COR-L47 (cell line): ENCODE measurements at places on chromosomes 6 and 20.

GRCh38 chr20:38450412-38450975 is 15.4 kb upstream of the SNHG17 start:
- DNase-seq = no peak

- peak; percentile 18 for DNase-seq
These were observed 46.8 kb upstream of the SLCO4A1 start for GRCh38 chr20:62595491-62595890.

DNA sequence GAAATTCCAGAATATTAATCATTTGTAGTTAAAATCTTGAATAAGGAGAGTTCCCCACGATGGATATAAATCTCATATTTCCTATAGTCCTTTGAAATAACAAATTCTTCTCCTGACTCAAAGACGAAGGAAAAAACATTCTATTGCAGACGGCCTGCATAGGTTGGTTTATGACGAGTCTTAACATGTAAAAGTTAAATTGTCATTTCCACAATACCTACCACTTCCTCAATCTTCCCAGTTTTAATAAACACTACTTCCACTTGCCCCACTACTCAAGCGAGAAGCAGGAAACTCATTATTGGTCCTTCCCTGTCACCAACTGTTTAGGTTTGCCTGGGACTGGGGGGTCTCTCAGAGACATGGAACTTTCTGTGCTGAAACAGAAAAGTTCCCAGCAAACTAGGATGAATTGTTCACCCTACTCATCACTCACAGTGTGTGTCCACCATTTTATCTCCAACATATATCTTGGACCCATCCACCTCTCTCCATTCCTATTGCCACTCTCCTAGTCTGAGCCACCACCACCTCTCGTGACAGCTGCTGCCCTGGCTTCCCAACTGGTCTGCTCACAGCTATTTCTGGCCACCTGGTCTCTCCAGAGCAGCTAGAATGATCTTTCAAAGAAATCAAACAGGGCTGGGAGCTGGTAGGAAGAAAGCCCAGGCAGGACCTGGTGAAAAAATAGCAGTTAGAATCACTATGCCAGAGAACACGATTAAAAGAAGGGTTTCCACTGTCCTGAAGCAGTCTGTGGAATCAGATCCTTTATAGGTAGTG is 15.1 kb upstream of the ZSCAN9 start:
- DNase-seq = no peak

- no peak for DNase-seq
These were observed 93.9 kb upstream of the HS3ST5 start for GRCh38 chr6:114436691-114437090.

DNA sequence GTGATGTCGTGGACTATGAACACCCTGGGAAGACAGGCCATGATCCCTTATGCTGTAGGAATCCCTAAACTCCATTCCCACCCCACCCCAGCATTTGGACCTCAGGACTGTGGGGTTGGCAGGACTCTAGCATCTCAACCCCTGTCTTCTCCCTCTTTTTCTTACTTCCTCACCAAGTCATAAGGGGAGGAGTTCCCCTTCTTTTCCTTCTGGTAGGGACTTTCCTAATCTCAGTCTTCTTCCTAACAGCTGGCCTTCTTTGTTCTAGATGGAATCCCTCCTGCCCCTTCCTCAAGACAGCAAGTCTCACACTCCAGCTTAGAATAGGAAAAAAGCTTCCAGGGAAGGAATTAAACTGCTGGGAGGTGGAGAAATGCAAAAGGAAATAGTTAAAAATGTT is 2.3 kb upstream of the SIRPB2 start:
- DNase-seq = no peak

- DNase-seq = no peak
These were observed 28.9 kb downstream of the LAMA5 start for GRCh38 chr20:62338294-62338620.

DNA sequence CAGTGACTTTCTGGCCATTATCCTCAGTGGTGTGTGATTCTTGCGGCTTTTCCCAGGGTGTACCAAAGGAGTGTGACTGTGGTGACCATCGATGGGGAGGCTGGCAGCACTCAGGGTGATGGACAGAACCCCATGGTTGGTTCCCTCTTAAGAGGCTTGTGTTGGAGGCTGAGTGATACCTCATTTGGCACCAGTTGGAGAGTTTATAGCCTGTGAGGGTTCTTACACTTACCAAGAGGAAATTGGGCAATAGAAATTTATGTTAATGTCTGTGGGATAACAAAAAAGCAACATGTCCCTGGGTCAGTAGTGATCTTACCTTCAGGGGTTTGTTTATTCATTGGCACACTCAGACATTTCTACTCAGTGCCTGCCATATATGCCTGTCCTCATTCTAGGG is 37.2 kb downstream of the DAAM2 start:
- DNase-seq = no peak

DNA sequence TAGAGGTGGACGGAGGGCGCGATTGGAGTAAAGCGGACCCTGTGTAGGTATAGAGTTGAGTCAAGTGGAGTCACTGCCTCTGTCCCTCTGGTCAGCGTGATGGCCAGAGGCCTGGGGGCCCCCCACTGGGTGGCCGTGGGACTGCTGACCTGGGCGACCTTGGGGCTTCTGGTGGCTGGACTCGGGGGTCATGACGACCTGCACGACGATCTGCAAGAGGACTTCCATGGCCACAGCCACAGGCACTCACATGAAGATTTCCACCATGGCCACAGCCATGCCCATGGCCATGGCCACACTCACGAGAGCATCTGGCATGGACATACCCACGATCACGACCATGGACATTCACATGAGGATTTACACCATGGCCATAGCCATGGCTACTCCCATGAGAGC is 479 bp downstream of the SLC39A7 start:
- no peak for DNase-seq

- peak; percentile 38 for DNase-seq
These were observed 6.1 kb downstream of the JAG1 start for GRCh38 chr20:10667560-10668167.

GRCh38 chr6:7201444-7201731 is 93.6 kb downstream of the RREB1 start:
- DNase-seq = no peak

DNA sequence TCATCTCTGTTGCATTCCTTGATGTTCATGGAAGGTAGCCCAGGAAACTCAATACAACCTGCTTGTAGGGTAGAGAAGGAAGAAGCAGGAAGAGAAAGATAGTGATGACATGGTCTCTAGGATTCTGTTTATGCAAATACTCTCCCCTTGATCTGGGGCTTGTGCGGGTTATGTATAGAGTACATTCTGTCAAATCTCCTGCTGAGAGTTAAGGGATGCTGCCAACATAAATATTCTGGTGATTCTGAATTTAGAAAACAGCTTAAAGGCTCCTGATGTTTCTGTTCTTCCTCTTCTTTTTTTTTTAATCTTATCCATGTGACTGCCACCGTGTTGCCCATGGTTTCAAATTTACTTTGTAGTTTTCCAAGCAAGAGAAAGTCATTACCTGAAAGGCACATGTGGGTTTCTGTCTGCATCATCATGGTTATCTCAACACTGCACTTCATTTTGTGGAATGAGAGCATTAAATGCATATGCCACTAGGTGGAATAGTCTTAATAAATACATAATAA is 150.6 kb downstream of the RPS12 start:
- DNase-seq = peak; percentile 17

DNA sequence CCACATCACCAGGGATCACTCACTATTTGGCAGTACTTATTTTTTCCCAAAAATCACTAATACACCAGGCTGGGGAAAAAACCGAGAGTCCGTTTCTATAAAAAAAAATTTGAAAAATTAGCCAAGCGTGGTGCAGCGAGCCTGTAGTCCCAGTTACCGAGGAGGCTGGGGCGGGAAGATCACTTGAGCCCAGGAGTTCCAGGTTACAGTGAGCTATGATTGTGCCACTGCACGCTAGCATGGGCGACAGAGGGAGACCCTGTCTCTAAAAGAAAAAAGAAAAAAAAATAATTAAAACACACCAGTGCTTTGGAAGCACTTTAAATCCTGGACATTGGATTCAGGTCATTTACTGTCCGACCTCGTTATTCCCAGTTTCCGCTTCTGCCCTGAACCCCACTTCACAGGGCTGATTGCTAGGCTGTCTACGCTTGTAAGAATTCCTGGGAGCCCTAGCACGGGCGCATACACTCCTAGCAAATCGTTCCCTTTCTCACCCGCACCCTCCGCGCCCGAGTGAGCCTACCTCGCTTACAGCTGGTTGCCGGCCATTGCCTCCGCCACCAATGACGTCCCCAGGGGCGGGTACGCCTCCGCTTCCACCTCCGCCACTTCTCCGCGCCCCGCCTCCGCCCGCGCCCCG is at the start of gene TPMT:
TPMT (minus strand) TSS at position 571 of the 643 bp plus-strand sequence. CDS start 5,950 bp downstream, outside the sequence.
- DNase-seq = peak; percentile 96

DNA sequence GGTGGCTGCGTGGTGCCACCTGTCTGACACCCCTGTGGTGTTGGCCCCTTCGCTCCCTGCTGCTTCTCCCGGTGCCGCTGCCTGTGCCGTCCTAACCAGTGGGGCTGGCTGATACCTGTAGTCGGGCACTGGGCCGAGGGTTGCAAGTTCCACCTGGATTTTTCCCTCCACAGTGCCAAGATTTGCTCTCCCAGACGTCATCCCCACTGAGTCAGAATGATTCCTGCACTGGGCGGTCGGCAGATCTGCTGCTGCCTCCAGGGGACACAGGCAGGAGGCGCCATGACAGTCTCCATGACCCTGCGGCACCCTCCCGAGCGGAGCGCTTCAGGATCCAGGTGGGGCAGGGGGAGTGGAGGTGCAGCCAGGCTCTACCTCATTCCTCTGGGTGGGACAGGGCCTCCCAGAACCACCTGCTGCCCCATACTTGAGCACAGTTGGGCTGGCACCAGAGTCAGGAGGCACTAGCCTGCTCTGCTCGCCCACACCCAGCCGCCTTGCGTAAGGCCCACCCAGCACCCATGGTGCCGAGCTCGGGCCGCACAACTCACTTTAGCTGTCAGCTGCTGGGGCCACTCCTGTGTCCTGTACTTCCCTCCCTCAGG is 60.2 kb downstream of the TCP11 start:
- DNase-seq = no peak

GRCh38 chr6:138957903-138958302 is 30.1 kb downstream of the REPS1 start:
- no peak for DNase-seq

- DNase-seq = no peak
These were observed 167.4 kb upstream of the PCSK2 start for GRCh38 chr20:17059465-17059864.

- no peak for DNase-seq
These were observed 1.0 kb downstream of the GINM1 start for GRCh38 chr6:149567194-149567586.

GRCh38 chr20:45347297-45347935 is 808 bp downstream of the SDC4 start:
- no peak for DNase-seq

- no peak for DNase-seq
These were observed 4.4 kb upstream of the PTPRT start for GRCh38 chr20:43194137-43194536.

- DNase-seq = no peak
These were observed 57.7 kb upstream of the SMOC2 start for GRCh38 chr6:168383062-168383854.

- DNase-seq = no peak
These were observed 181.6 kb downstream of the JARID2 start for GRCh38 chr6:15427331-15428070.

- DNase-seq = no peak
These were observed 102.0 kb downstream of the SAMD3 start for GRCh38 chr6:130120731-130121130.

DNA sequence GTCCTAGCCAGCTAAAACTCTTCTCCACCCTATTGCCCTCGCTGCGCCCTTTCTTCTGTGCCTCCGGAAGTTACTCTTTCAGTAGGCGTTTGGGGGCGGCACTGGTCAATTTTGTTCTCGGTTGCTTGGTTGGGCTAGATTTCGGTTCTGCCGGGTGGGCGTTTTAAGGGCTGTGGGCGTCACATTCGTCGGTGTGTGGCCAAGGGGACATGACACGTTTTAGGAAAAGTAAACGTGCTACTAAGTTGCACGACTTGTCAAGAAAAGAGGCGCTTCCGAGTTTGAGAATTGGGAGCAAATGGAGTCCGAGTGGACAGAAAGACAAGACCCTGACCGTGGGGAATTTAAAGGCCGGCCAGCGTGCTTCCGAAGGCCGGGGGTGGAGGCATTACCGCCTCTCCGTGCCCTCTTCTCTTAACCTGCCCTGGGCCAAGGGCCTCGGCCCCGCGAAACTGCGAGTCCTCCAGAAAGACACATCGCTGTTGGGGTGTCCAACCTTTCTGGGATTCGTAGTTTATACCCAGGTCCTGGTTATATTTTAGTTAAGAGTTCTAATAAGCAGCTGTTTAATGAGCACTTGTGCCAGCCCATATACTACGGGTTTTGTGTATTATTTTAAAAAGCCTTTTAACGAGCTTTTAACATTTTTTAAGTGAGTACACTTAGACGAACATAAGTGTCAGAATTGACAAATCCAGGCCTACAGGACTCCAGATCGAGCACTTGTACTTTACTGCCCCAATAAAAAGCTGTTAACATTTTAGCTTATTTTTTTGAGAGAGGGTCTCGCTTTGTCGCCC is 664 bp upstream of the BAG6 start:
- DNase-seq = peak; percentile 96

GRCh38 chr20:24417485-24417884 is 51.9 kb upstream of the SYNDIG1 start:
- no peak for DNase-seq

DNA sequence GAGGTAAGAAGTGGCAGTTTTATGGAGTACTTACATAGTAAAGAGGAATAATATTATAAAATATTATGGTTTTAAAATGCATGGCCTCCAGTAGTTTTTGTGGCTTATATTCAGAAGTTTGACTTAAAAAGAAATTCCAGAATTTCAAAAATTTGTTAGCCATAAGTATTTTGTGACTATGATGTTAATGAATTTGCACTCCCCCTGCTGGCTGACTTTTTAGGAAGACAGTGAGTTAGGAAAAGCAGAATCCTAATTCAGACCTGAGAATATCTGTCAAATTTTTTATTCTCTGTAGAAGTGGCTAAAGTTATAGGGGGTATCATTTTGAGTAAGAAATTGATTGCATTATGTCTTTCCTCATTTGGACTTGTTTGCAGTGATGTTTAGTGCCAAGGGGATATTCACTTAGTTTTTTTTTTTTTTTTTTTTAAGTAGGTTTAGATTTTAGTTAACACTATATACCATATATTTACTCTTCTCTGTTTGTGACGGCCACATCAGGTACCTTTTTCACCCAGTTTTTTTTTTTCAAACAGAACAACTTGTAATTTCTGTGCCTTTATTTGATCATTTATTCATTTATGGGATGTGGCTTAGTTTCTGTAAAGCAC is 40.8 kb downstream of the ZFAND3 start:
- peak; percentile 8 for DNase-seq

GRCh38 chr20:14853079-14853478 is 515.7 kb upstream of the FLRT3 start:
- no peak for DNase-seq

DNA sequence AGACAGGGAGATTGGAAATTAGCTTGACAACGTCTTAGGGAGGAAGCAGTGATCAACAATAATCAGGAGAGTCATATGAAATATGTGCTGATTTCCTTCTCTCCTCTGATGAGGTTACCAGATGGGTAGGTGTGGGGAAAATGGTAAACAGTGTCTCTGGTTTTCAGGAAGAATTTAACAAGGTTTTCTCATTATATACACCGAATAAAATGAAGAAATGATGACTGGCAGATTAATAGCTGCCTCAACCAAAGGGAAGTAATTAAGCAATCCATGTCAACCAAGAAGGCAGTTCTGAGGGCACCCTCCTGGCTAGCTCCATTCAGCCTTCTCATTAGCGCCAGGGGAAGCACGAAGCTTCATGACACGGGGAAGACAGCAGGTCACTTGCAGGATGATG is 12.7 kb upstream of the RAMACL start:
- DNase-seq = no peak
